EL (cell line): ENCODE measurements at places on chromosomes 7 and 10.

GRCh38 chr7:70634610-70635068 lies 497.3 kb upstream of the GALNT17 start:
- peak; percentile 87 for DNase-seq

DNA sequence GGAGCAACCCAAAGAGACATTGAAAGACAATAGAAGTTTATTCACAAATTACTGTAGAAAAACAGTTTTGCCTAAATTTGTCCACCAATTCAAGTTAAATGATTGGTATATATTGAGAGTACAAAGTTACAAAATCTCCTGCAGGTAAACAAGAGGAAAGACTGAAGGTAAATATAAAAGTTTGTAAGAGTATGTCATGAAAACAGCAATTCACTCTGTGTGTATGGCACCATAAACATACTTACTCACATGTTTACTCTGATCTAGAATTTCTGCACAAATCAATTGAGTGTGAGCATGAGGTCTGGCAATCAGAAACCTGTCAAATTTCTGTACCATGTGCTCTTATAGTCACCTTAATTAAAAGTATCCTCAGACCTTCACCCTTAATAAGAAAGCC lies 800.9 kb upstream of the MBL2 start:
- DNase-seq, result no peak

DNA sequence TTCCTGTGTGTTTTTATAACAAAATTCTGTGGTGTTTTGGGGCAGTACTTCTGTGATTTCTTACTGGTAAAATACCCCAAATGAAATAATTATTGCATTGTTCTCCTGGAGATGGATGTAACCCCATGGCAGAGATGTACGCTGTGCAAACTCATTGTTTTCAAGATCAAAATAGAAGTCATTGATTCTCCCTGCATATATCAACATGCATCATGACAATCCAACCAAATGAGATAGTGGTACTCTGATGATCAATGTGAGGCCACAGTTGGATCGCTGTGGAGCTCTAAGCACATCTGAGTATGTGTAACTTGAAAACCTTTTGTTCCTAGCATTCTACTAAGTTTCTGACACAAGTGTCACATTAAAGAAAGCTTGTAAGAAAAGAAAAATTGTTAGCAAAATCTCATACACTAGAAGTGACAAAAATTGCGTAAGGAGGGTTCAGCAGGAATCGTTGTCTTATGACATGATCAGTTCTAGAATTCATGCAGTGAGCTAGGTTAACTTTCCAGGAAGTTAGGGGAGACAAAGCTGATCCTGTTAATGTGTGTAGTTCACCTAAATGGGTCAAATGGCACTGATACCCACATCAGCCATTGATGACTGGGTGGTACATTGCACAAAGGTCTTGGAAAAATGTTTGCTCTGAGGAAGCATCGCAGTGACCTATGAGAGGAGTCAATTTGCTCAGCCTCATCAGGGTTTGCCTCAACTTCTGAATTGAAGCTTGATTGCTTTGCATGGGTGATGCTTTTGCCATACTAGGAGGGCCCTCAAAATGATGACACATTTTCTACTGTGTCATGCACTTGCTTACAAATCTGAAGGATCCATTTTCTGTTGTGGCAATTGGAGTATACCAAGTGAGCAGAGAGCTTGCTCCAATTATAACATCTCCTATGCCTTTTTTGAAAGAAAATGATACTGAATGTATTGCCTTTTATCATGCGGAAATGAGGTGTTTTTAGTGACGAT lies 145.1 kb downstream of the PLXDC2 start:
- no peak for DNase-seq

DNA sequence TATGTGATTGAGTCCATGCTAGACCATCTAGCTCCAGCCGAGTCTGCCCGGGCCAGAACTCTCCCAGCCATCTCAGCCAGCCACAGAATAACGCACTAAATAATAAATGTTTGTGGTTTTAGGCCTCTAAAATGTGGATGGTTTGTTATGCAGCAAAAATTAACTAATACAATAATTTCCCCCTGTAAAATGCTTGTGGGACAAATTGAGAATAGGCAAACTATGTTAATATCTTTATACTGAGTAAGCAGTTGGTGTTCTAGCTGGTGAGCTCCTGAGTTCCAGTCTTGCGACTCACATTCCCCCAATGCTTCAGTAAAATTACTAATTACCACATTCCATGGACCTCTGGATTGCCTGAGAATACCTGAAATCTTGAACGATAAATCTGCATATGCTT lies 316.8 kb upstream of the NFE2L3 start:
- DNase-seq, result peak; percentile 71

- no peak for DNase-seq
Measured at GRCh38 chr10:102657984-102658724, 13.9 kb downstream of the TRIM8 start.

DNA sequence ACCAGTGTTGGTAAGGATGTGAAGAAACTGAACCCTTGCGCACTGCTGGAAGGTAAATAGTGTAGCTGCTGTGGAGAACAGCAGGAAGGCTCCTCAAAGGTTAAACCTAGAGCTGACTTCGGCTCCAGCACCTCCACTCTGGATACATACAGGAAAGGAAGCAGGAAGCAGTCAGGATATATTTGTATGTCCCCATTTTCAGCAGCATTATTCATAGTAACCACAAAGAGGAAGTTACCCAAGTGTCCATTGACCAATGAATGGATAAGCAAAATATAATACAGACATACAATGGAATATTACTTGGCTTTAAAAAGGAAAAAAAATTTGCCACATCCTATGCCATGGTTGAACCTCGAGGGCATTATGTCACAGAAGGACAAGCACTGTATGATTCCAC lies 15.0 kb downstream of the RET start:
- no peak for DNase-seq

DNA sequence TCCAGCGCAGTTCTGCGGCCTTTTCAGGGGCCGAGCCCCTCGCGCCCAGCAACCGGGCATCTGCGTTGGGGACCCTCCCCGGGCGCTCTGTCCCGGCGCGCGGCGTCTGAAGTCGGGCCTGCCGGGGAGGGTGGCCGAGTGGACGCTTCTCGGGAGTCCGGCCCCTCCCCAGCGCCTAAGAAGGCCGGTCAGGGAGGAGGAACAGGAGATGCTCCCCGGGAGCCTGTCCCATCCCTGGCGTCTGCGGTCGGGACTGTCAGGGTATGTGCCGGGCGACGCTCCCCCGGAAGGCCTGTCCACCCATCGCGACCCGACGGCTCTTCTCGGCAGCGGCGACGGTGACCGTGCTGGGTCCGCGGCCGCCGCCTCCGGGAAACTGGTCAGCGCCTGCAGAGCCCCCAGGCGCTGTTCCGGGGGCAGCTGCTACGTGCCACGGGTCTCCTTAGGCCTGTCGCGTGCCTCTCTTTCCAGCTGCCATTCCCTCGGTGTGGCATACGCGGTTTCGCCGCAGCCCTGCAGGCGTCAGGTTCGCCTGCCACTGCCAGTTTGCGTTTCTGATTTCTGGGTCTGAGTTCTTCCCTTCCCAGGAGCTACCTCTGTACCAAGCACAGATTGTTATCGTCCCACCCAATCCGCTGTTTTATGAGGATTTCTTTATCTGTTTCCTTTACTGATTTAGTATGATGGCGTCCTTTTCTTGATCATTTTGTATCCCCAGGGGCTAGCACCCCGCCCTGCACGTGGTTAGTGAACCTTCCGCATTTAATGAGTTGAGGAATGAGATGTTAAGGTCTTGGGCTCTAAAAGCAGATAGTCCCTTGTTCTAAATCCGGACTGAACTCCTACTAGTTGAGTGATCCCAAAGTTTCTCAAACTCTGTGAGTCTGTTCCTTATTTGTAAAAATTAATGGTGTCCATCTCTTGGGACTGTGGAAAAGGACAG lies 782 bp downstream of the IFIT5 start:
- peak; percentile 65 for DNase-seq

GRCh38 chr7:23298141-23298881 lies 828 bp upstream of the MALSU1 start:
- DNase-seq, result peak; percentile 83

DNA sequence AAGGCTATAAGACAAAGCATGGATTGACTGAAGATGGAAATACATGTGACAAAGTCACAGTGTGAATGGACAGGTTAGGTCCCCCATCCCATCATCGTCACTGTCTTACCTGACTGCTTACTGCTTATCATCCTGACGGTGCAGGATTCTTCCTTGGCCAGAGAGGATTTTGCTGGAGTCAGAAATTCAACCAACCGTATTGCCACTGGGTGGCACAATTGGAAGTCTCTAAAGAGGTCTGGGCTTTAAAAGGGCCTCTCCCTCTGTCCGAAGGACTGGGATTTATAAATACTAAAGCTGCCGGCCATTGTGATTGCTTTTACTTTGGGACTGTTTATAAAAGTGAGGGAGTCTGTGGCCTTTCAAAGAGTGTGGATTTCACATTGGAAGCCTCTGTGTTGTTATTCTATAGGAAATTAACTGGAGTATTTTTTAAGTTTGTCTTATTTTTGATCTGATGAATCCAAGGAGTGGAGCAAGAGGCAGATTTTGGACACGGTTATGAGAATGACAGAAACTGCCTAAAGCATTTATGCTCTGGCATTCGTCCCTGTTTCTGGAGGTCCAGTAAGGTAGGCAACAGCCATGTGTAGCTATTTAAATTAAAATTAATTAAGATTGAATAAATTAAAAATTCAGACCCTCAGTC lies 113.3 kb upstream of the CREB5 start:
- DNase-seq, result peak; percentile 67

GRCh38 chr7:101539784-101540183 lies 89.3 kb downstream of the MYL10 start:
- DNase-seq, result no peak

DNA sequence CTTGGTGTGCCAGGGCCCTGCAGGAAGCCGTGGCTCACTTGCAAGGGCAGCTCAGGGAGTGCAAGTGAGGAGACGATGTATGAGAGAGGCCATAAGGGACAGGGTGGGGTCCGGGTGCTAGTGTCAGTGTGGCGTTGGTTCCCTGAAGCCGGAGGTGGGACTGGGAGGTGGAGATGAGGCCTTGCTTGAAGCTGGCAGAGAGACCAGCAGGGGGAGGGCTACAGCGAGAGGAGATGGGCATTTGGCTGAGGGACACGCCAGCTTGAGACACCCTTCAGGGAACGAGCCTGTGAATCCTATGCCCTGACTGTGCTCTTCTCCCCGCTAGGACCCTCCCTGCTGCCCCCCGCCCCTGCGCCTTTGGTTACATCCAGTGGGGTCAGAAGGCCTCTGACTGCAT lies 529.1 kb downstream of the TCERG1L start:
- DNase-seq, result no peak

GRCh38 chr10:71440506-71441035 lies 43.9 kb downstream of the CDH23 start:
- no peak for DNase-seq

- DNase-seq, result no peak
Measured at GRCh38 chr7:43385309-43385680, 197.6 kb upstream of the STK17A start.

DNA sequence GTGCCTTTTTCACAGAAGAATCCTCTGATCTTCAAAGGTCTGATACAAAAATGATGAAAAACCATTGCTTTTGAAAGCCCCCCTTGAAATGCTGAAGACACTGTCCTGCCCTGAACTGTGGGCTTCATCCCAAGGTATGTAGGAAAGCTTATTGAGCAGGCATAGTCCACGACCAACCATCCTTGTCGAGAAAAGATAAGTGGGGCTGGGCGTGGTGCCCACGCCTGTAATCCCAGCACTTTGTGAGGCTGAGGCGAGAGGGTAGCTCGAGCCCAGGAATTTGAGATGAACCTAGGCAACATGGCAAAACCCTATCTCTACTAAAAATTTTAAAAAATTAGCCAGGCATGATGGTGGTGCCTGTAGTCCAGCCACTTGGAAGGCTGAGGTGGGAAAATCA lies 25.6 kb downstream of the TACR2 start:
- DNase-seq, result no peak

GRCh38 chr10:99235658-99236626 lies at the start of gene HPSE2:
Gene HPSE2, minus strand, starts transcription at chr10:99235852.
- DNase-seq, result no peak

- DNase-seq, result no peak
Measured at GRCh38 chr7:34904987-34905386, 132.3 kb downstream of the DPY19L1 start.

GRCh38 chr7:35522697-35523096 lies 172.2 kb downstream of the HERPUD2 start:
- DNase-seq, result no peak

GRCh38 chr7:122014697-122015096 lies 129.4 kb downstream of the AASS start:
- DNase-seq, result no peak

DNA sequence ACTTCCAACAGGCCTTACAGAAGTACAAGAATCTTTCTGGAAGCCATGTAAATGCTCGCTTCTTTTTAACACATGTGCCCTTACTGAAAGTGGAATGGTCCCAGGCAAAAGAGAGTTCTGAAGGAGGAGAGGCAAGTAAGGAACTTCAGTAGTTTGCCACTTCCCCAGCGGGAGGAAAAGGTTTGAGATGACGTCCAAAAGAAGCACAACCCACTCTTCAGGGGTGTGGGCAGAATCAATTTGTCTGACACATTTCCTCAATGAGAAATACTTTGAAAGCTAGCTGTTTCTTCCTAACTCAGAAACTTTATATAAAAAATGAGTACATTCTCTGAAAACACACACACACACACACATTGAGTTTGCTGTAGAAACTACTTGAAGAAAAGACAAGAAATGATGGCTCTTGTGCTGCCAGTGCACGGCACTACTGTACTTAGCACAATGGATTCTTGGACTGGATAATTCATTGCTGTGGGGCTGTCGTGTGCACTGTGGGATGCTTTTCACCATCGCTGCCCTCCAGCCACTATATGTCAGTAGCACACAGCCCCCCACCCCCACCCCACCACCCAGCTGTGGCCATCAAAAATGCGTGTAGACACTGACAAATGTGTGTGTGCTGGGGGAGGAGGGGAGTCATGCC lies 183.0 kb downstream of the SRPK2 start:
- DNase-seq, result no peak

GRCh38 chr7:116545411-116545993 lies 20.7 kb downstream of the CAV1 start:
- DNase-seq, result peak; percentile 36

DNA sequence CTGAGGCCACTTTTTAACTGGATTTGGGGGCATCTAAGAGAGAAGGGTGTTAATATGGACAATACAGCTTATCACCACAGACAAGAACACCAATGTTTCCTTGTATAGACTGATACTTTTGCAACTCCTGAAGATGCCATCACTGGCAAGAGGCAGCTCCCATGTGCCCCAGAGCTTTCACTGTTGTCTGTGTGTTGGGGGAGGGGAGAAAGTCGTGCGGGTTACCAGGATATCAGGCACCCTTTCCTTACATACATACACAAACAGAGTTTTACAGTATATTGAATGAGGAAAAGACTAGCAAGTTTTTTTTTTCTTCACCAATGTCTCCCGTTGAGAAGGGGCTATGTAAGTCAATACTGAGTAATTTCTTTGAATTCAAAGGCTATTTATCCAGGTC lies 4.1 kb upstream of the DLX6 start:
- no peak for DNase-seq
